ENCODE measurements at places on chromosomes 4 and X. TPM values are rescaled to one million over a fixed set of nuclear protein-coding genes. Genes with fewer than 3 reads are reported as not detected.
A peak's percentile ranks its signal among the peaks of the same experiment; 100 is the strongest.

Gene CFAP299
- not detected for total RNA-seq

Gene RHOXF1
- total RNA-seq = not detected

Gene PITX2
- 1.7 TPM for total RNA-seq

Gene STAP1
- not detected for total RNA-seq

Gene SRPX2
- total RNA-seq = 12.2 TPM

Gene CCDC149
- total RNA-seq = 7.9 TPM

GRCh38 chr4:174324725-174325124, 41.0 kb downstream of the CEP44 start:
- DNase-seq = peak; percentile 14
- no peaks in the 10 kb centered on the region for H3K36me3 ChIP-seq
- H3K4me1 ChIP-seq = no peaks in the 10 kb centered on the region
- H3K27ac ChIP-seq = no peak overlapping the region

- no peak overlapping the region for H3K4me3 ChIP-seq
- no peak overlapping the region for H3K27ac ChIP-seq
- H3K27me3 ChIP-seq = no peaks in the 10 kb centered on the region
- no peaks in the 10 kb centered on the region for H3K36me3 ChIP-seq
- no peak for DNase-seq
Measured at GRCh38 chrX:111114806-111115205, 18.8 kb downstream of the PAK3 start.

DNA sequence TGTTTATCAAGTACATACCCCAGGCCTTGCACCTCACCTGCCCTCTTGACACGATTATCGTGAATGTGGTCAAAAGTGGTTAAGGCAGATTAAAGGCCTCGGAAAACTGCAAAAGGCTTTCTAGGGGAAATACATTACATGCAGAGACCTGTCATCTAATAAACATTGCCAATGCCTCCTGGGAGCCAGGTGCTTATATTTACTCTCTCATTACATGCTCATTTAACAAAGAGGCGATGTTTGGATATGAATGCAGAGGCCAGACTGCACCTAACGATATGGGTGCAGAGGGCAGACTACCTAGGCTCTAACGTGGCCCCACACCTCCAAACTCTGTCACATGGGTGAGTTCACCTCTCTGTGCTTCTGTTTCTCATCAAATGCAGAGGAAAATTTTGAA, 14.5 kb downstream of the CRMP1 start:
- peaks cover 19% of the 10 kb centered on the region for H3K27me3 ChIP-seq
- no peak overlapping the region for H3K4me3 ChIP-seq
- H3K36me3 ChIP-seq = no peaks in the 10 kb centered on the region
- no peak overlapping the region for H3K27ac ChIP-seq
- no peak for DNase-seq
- no peaks in the 10 kb centered on the region for H3K4me1 ChIP-seq

- no peak for DNase-seq
- no peaks in the 10 kb centered on the region for H3K4me1 ChIP-seq
- H3K36me3 ChIP-seq = no peaks in the 10 kb centered on the region
- no peak overlapping the region for H3K27ac ChIP-seq
Measured at GRCh38 chrX:13357925-13358324, 38.1 kb upstream of the ATXN3L start.

DNA sequence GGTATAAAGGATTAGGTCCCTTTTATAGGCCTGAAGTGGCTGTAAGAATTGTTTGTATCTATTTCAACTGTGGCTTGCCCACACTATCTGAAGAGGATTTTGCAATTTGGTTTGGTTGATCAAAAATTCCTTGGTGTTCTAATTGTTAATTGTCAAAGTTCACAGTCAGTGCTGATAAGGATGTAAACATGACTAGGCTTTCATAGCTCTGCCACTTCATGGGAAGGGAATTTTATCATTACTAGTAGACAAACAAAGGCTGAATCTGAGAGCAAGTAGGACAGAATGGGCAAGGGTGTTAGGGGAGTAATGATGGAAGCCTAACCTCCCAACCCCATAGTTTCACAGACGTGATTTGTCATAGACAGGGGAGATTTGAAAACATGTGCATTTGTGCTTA, 1131.7 kb downstream of the SH3BGRL start:
- H3K4me1 ChIP-seq = no peaks in the 10 kb centered on the region
- H3K27me3 ChIP-seq = no peaks in the 10 kb centered on the region
- no peak overlapping the region for H3K27ac ChIP-seq
- H3K36me3 ChIP-seq = no peaks in the 10 kb centered on the region
- DNase-seq = no peak

DNA sequence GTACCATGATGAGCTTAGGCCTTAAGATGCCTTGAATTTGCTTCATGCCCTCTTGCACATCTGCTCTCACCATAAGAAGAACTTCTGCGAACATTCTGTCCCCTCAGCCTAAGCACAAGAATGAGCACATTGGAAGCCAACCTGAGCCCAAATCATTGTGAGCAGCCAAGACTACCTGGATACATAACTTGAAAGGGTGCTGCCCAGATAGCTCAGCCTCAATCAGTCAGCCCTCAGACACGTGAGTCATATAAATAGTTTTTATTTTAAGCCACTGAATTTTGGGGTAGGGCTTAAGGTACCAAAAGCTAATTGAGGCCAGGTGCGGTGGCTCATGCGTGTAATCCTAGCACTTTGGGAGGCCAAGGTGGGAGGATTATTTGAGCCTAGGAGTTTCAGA, 27.5 kb upstream of the BBS12 start:
- H3K4me1 ChIP-seq = peaks cover 11% of the 10 kb centered on the region
- H3K36me3 ChIP-seq = no peaks in the 10 kb centered on the region

- H3K4me3 ChIP-seq = no peak overlapping the region
- H3K4me1 ChIP-seq = peaks cover 7% of the 10 kb centered on the region
- no peak overlapping the region for H3K27ac ChIP-seq
Measured at GRCh38 chr4:175807547-175807946, 4.5 kb downstream of the GPM6A start.

DNA sequence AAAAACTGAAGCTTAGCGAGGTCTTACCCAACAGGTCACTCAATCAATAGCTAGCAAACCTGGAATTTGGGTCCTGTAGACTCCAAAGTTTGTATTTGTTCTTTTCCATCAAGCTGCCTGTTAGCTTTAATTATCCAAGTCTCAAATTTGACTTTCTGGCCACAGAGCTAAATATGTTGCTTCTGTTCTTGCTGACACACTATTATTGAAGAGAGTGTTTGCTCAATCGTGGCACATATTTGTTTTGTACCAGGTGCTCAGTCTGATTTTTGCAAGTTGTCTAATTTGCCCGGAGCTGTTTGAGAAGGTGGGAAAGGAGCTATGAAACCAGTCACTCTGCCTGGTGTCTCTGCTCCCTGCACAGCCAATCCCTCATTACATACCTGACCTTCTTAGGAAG, 41.7 kb upstream of the FRMD7 start:
- no peaks in the 10 kb centered on the region for H3K4me1 ChIP-seq
- no peak for DNase-seq
- no peaks in the 10 kb centered on the region for H3K27me3 ChIP-seq
- H3K36me3 ChIP-seq = no peaks in the 10 kb centered on the region

DNA sequence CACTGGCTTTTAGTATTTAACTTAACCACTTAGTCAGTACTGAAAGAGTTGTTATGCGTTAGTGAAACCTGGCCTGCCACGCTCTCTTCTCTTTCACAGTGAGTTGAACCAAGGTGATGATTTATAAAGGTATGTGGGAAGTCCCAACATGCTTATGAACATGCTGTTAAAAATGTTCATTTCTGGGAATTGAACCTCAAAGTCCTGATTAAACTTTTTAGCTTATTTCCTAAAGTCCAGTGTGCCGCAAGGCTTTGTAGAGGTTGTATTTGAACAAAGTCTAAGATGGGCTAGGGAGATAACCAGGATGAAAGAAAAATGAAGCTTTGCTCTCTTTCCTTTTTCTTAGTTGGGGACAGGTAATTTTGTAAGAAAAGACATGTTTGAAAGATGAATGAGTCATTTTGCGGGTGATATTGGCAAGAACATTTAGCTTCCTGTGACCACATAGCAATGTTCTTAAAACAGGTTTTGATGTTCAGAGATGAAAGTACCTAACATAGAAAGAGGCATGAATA, 270.3 kb downstream of the DTHD1 start:
- no peaks in the 10 kb centered on the region for H3K27me3 ChIP-seq
- H3K36me3 ChIP-seq = no peaks in the 10 kb centered on the region
- H3K27ac ChIP-seq = no peak overlapping the region
- H3K4me3 ChIP-seq = no peak overlapping the region
- no peaks in the 10 kb centered on the region for H3K4me1 ChIP-seq

All from PC-3 (cell line).